NT2/D1 (cell line): ENCODE measurements at places on chromosomes 7 and 10.
A peak's percentile ranks its signal among the peaks of the same experiment; 100 is the strongest.

- DNase-seq: no peak
Observed at GRCh38 chr7:157544980-157545680, 208.3 kb downstream of the DNAJB6 start.

- DNase-seq: no peak
Observed at GRCh38 chr7:150791304-150791703, 8.9 kb downstream of the TMEM176B start.

- DNase-seq: no peak
Observed at GRCh38 chr10:47176206-47176902, 123.6 kb upstream of the GDF10 start.

- peak; percentile 50 for DNase-seq
Observed at GRCh38 chr7:78770422-78771410, 682.8 kb downstream of the MAGI2 start.
